ENCODE measurements at places on chromosomes 6 and 20.

GRCh38 chr6:42727087-42727611 lies 4.8 kb upstream of the PRPH2 start:
- DNase-seq = no peak

GRCh38 chr6:135939208-135939591 lies 87.7 kb downstream of the PDE7B start:
- DNase-seq = no peak

DNA sequence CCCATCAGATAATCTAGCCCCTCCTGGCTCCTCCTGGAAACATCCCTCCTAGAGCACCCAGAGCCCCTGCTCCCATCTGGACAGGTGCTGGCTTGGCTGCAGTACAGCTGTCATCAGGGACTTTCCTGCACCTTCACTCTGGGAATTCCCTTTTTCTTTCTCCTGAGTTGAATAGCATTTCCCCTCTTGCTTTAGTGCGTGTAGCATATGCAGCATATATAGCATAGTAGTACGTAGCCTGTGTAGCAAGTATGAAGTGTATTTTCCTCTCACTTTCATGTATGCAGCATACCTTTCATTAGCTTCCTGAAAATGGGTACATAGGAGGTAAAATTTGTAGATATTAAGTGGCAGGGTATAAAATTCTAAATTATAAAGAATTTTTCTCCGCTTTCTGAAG lies 352.9 kb downstream of the ESR1 start:
- DNase-seq = no peak

DNA sequence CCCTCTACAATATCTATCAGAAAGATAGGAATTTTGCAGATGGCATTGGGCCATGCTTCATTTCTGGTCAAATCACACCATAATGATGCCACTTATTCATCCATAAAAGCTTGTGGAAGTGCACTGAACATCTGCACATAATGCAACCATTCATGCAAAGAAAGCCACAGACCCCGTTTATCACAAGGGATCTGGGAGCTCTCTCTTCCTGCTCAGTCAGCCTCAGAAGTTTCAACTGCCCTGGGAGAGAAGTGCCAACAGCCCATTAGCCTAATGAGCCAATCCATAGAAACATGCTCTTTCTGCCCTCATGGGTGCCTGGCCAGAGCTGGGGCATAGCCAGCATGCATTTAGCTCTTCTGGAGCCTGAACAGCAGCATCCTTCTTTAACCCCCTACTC lies 85.8 kb downstream of the SLC35F1 start:
- no peak for DNase-seq

DNA sequence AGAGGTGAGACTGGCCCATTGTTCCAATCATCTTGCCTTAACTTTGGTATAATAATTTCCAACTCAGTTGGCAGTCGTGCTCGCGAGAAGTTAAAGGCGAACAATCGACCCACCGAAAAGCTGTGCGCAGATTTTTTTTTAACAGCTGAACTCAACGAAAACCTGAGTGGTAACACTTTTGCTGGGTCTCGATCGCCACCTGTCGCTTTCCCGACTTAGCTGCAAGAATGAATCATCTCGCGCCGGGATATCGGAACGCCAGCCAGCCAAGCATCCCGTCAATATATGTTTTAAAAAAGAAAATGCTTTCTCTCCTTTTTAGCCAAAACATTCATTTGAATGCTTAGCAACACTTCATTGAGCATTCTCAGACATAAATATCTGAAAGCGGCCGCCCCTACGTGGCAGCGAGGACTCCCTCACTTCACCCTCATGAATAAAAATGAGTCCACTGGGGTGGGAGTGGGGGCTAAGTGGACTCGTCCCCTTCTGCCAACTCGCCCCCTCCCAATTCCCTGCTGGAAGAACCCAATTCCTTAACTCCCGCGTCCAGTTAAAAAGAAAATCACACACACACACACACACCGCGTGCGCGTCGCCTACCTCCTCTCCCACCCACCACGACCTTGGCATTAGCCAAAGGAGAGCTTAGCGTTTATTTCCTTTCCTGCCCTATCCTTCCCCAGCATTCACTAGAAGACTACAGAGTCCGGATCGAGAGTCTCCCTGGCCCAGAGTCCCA lies 1.5 kb downstream of the COL12A1 start:
- DNase-seq = peak; percentile 59

DNA sequence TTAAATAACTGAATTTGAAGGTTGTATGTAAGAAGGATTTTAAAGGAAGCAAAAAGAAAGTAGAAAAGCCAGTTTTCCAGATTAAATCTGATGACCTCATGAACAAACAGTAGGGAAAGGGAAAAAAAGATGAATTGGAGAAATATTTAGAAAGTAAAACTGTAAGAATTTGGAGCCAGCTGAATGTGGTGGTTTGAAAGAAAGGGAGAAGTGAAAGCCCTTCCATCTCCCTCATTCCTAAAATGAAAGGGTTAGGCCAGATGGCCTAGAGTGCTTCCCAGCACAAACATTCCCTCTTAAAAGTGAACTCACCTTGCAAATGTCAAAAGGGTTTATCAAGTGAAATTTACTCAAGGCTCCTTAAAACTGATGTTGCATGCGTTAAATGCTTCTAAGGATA lies 139.3 kb upstream of the COL21A1 start:
- no peak for DNase-seq

DNA sequence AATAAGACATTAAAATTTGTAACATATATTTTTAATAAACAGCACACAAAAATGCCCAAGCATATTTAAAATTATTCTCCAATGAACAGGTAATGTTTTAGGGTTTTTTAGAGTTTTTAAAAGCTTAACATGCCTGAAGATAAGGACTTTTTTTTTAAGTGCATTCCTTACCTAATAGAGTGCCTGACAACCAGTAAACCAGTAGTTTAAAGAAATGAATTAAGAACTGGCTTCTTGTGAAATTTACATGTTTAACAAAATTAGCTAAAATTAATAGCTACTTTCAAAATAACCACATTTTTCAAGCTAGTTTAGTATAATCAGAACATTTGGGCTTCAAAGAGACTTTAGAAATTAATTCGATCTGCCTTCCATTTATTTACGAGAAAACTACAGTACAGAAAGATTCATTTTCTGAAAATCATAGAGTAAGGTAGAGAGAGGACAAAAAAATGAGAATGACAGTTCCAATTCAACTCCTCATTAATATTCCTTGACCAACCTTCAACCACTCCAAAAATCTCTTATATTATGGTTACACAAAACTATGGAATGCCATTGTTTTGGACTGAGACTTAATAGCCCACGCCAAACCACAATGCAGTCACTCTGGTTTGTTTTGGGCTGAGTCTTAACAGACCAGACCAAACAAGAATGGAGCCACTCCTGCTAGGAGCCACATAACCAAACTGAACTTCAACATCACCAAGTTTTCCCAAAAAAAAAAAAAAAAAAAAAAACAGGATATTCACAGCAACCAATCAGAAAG lies 5.7 kb upstream of the PLN start:
- DNase-seq = peak; percentile 50

- no peak for DNase-seq
Measured at GRCh38 chr20:10672624-10673127, 1.1 kb downstream of the JAG1 start.

DNA sequence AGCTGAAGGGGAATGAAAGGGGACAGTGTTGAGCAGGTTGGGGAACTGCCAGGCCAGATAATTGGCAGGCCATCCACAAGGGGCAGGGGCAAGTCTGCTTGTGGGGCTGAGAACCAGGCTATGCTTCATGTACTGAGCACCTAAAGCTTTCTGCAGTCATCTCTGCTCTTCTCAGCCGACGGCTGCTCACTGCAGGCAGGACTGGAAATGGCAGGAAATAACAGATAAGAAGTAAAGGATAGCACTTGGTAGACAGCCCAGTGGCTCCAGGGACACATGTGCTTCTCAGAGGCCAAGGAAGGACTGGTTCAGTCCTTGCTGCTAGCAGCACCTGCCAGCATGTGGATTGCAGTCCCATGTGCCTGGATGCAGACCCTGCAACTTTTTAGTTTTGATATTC lies 89.8 kb downstream of the CD164 start:
- DNase-seq = no peak

DNA sequence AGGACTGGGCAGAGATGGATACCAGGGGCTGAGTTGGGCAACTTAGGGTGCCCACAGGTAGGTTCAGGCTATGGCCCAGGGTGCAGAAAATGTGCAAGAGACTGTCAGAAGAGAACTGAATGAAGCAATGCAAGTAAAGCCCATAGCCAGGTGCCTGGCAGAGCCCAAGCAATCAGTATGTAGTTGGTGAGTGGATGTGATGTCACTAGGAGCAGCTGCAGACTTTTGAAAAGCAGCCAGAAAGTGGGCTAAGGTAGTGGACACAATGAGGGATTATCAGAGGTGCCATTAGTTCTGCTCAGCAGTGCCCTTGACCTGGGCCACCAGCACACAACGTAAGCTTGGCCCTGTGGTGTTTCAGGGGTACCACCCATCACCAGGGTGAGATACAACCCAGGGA lies 135.3 kb downstream of the SOBP start:
- DNase-seq = no peak

GRCh38 chr20:45017857-45018256 lies 51.5 kb downstream of the STK4 start:
- no peak for DNase-seq

DNA sequence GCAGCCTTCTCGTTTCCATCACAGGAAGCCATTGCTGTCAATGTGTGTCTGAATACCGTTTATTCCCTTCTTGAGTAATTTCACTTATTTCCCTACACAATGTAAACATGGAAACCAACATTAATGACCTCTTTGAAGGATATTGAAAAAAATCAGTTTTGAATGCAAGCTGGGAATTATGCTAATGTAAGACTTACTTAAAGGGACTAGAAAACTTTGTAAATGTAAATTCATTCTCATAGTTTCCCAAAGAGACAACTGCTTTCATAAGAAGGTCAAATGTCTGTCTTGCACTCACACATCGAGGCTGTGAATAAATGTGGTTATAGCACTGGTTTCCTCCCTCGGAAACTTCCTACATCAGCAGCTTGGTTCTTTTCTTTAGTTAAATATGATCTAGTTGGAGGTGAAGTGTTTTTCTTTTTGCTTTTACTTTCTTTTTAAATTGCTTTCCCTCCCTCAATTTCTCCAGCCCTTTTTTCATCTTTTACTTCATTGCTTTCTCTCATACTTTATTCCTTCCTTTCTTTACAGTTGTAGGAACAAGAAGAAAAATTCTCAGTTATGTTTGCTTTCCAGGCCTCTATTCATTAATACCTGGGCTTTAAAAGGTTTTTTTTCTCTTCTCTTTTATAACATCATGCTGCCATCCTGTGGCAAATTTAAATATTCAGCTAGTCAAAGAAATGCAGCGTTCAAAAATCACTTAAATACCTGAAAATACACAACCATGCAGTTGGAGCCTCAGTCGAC lies 108.3 kb downstream of the TNFAIP3 start:
- no peak for DNase-seq
